Liver (tissue), 10 donors: ENCODE measurements at places on chromosomes 5 and 9. TPM values are rescaled to one million over a fixed set of nuclear protein-coding genes. Genes with fewer than 3 reads are reported as not detected.

The PTPN3 gene
- 30.3 TPM for total RNA-seq

DNA sequence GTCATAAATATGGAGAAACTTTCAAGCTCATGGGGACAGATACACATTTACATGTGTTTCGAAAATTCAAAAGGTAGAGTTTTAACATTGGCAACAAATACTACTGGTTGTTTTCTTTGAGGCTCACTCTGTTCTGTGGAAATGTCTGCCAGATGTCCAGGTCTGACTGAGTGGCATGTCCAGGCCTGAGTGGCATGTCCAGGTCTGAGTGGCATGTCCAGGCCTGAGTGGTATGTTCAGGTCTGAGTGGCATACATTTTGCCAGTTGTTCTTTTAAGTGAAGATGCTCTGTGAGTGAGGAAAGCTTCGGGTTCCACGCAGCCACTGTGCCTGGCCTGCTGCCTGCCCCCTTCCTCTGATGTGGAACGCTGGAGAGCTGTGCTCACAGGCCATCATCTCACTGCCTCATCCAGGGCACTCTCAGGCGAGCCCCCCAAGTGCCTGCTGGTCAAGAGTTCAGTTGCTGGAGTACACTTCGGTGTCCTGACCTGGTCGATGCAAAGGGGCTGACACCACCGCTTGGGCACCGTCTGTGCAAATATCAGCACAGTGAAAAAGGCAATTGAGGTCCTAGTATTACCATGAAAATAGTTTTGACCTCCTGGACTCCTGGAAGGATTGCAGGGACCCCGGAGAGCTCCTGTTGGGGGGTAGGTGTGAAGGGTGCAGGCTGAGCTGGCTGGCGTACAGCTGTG, 89.9 kb downstream of the EHMT1 start:
- no peak for DNase-seq

DNA sequence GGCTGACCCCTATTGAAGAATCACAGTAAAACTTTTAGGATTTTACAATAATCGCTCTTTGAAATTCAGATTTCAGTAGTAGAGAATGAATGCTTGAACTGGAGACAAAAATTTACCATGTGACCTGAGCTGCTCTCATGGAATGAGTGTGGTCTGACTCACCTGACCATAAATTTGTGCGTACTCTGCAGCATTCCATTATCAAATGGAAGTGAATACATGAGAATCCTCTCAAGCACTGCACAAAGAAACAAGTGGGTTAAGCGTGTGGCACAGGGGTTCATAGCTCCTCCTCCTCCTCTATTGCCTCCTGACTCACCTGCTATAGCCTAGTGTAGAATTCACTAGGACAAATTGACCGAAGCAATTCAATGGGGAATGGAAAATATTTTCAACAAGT, 269.8 kb upstream of the CDH9 start:
- no peak for DNase-seq

The TMOD1 gene
- 9.2 TPM for total RNA-seq

- DNase-seq, result no peak
Measured at GRCh38 chr5:57736716-57737115, 254.1 kb upstream of the ACTBL2 start.

GRCh38 chr9:7226007-7226640, 468.4 kb downstream of the KDM4C start:
- no peak for DNase-seq

GRCh38 chr5:127031863-127032232, 1.5 kb upstream of the MARCHF3 start:
- no peak for DNase-seq

The PCDHB7 gene
- total RNA-seq, result 0.08 TPM

The C9 gene
- 3,238 TPM for total RNA-seq

DNA sequence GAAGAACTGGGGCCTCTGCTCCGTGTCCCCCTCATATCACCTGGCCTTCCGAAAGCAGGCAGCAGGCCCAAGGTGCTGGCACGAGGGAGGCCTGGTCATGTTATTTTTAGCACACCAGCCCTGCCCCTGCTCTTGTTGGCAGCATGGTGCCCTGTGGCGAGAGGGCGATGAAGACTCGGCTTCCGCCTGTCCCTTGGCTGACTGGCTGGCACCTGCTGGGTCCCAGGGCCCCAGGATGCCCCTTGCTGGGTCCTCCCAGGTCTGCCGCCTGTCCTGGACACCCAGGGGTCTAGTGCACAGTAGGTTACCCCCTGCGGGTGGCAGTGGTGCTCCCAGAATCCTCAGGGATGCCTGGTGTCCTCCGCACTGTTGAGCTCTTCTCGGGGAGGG, 77.0 kb downstream of the RXRA start:
- no peak for DNase-seq

- no peak for DNase-seq
Measured at GRCh38 chr5:110397281-110397680, 329.2 kb downstream of the TMEM232 start.
